ENCODE measurements at places on chromosomes 2 and 18.

DNA sequence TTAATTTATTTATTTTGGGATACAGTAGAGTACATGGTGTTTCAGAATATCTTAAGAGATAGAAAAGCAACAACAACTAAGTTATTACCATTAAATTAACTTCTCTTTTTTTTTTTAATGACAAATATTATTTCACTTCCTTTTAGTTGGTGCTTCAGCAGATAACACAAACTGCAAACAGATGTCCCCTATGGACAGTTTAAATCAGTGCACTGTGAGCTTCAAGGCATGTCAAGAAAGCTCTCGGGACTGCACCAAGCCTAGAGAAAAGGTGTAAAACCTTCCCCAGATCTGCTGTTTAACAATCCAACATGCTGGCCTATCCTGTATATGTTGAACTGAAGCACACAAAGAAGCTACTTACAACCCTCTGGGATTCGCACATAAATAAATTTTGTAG lies 122.7 kb downstream of the TCF4 start:
- DNase-seq: no peak

GRCh38 chr2:8488001-8488738 lies 193.7 kb upstream of the ID2 start:
- peak; percentile 51 for DNase-seq

DNA sequence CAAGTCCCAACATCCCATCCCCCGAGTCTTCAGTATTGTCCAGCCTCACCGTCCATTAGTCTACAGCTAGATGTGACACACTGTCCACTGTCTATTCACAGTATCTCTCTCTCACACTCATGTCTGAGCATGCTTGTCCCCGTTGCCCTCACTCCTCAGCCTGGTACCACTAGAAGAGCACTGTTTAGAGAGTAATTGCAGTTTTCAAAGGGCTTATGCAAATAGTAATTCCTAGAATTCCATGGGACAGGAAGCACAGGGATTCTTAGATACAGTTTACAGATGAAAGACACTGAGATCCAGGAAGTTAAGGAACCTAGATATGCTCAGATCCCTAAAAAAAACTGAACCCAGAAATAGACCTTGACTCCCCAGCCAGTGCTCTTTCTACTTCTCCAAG lies 125.5 kb downstream of the MYO5B start:
- no peak for DNase-seq

GRCh38 chr2:6818012-6818411 lies 47.7 kb downstream of the CMPK2 start:
- DNase-seq: no peak

DNA sequence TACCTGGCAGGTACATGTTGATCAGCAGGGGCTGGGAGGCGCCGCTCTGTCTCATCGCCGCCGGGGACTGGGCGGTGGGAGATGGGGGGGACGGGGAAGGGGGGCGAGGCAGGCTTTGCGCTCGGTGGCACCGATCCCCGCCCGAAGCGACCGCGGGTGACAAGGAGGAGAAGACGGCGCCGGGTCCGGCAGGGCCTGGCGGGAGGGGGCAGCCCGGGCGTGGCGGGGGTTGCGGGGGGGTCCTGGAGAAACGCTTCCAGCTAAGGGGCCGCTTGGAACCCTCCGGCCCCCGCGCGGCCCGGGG lies at the start of gene FEV:
TSS of gene FEV (minus strand) at position 164 of the 304 bp plus-strand sequence. CDS start at position 55, 109 bp downstream.
- no peak for DNase-seq

DNA sequence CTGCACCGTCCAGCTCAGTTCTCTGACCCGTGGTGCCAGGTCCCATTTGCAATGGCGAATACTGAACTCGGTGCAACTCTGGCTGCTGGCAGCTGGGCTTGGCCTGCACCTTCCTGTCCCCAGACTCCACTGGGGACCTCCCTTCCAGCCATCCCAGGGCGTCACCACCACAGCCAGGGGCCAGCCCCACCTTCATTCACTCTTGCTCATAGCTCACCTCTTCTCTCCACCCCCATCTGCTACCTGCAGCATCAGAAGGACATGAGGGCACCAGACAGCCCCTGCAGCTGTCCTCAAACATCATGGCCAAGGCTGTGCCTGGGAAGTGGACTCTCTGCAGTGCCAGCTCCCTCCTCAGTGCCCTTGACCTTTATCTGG lies 16.2 kb upstream of the ALPI start:
- no peak for DNase-seq

- no peak for DNase-seq
These were observed 71.1 kb downstream of the ANKRD44 start for GRCh38 chr2:197239434-197239833.

DNA sequence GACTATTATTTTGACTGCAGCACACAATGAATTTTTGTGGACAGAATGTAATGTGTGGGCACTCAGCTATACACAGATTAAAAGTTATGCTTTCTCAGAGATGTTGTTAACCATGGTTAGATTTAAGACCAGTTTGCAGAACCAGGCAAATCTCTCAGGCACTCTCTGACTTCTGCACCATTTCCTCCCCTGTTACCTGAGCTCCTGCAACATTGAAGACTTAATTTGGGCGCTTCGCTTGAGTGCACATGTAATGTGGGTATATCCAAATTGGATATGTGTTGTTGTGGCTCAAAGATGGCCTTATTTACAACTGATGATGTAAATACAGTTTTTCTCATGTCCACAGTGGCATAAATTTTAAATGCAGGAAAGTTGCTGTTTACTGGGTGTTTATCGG lies 469.4 kb downstream of the PTPRM start:
- no peak for DNase-seq

- no peak for DNase-seq
These were observed 21.7 kb downstream of the ZNF638 start for GRCh38 chr2:71353248-71353647.

DNA sequence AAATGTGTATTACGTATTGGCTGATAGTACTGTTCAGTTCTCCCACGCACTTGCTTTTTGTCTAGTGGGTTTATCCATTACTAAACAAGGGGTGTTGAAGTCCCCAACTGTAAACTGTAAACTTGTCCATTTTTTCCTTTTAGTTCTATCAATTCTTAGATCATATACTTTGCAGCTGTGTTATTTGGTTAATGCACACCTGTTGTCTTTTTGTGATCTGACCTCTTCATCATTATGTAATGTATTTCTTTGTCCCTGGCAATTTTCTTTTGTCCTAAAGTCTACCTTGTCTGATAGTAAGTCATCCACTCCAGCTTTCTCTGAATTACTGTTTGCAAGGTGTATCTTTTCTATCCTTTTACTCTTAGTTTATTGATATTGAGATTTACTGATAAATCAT lies 21.9 kb downstream of the MCEE start:
- DNase-seq: no peak

DNA sequence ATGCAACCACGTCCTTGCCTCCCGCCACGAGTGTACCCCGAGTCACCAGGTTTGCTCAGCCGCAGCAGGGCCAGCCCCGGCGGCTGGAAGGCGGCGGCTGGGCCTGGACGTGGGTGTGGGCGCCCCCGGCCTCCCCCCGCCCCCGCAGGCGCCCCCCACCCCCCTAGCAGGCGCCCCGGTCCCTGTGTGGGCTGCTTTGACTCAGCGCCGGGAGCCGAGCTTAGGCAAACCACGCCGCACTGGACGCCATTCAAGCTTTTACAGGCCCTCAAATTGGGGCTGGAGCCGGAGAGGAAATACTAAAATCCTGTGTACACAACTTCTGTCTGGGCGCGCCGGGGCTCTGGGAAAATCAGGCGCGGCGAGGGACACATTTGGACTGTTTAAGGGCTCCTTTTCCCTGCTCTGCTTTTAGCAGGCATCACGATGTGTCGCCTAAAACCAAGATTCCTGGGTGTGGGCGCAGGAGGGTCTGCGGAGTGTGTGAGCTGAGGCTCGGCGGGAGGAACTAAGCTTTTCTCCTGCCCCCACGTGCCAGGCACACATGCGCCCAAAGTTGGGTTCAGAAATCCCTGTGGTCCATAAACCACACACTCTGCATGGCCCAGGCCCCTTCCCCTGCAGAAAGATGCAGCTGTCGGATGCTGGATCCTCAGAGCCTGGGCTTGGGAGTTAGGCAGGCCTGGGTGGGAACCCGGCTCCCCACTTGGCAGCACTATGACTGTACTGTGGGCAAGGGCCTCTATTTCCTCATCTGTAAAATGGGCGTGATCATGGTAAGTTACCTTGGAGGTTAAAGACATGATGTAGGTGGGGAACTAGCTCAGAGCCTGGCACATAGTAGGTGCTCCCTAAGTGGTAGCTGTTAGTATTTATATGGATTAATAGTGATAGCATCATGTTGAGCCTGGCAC lies 57.6 kb downstream of the ATOH8 start:
- DNase-seq: no peak

- DNase-seq: no peak
These were observed 29.2 kb downstream of the CROCC2 start for GRCh38 chr2:240935103-240935876.

- DNase-seq: no peak
These were observed 75.9 kb downstream of the ADCYAP1 start for GRCh38 chr18:980586-980985.

DNA sequence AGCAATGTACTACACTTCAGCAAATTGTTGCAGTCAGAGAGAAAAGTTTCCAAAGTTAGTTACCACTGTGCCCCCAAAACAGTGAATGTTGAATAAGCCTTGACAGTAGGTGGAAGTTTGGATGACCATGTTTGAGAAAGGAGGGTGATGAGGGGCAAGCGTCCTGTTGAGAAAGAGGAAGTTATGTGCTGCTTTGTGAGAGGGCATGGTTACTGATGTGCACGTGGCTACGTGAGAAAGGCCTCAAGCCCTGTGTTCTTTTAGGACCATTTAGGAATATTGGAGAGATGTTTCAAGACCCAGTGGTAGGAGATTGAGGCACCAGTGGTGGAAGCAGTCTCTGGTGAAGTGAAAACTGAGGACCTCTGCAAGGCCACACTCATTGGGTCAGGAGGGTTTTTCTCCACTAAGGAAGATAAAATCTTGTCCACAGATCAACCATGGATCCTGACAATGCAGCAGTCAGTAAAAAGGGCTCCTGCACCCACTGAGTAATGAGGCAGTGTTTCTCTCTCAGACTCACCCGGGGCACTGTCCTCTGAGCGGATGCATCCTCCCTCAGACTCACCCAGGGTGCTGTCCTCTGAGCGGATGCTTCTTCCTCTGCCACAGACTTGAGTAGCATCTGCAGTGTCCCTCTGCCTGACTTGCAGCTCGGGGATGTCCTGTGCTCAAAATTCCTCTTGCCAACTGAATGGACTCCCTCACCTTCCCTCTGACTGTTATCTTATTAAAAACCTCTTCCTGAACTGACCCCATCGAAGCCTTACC lies 34.7 kb upstream of the ACTR3 start:
- DNase-seq: no peak

Data from CD8-positive, alpha-beta T cell (primary cell).